ENCODE measurements at places on chromosomes 7 and 10.

DNA sequence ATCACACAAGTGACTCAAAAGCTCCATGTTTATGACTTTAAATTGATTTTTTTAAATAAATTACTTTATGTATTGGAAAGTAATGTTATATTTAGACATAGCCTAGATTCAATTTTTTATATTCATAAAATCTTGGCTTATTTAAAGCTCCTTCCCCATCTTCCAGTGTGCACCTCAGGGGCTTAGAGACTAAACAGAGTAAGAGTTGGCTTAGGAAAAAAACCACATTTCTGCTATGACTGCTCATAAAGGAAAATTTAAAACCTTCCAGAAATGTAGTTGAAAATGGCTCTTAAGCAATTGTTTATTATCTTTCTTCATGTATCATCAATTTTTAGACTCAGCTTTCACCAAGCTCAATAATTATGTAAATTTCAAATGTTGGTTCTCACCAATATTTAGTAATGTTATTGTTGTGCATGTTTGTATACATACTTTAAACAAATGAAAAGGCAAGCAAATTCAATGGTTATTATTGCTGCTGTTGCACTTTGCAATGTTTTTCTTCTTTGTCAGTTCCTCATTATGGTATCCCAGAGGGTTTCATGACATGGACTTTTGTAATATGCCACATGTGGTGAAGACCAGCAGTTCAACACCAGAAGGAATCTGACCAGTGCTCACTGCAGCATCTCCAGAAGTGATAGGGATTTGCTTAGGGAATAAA lies 700.1 kb upstream of the ANKRD30A start:
- DNase-seq, result no peak

- DNase-seq, result no peak
Observed at GRCh38 chr10:77120012-77120411, 517.6 kb downstream of the KCNMA1 start.

DNA sequence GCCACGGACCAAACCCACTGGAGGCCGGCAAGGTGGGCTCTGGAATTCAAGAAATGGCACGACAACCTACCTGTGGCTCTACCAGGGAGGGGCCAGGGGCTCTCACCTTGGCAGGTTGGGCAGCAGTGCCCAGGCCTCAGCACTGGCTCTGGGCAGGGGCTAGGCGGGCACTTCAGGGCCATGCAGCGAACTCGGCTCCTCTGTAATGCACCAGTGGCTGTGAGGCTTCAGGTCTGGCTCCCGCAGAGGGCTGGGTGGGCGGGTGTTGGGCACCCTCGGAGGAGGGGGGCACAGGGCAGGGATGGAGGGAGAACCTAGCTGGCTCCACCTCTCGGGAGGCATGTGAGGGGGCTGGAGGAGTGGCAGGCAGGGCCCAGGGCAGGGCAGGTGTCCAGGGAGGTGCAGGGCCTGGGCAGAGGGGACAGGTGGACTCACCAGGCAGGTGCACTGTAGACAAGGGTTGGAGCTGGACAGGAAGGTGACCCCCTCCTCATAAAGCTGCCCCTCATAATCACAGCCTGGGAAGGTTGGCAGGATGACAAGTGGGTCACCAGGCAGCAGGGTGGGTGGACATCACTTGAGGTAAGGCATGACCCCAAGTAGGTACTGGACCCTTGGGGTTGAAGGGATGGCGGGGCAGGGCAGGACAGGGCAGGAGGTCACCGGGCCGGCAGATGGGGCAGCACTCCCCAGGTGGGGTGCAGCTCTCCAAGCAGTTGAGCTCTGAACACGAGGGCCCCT lies 6.7 kb downstream of the KCP start:
- no peak for DNase-seq

DNA sequence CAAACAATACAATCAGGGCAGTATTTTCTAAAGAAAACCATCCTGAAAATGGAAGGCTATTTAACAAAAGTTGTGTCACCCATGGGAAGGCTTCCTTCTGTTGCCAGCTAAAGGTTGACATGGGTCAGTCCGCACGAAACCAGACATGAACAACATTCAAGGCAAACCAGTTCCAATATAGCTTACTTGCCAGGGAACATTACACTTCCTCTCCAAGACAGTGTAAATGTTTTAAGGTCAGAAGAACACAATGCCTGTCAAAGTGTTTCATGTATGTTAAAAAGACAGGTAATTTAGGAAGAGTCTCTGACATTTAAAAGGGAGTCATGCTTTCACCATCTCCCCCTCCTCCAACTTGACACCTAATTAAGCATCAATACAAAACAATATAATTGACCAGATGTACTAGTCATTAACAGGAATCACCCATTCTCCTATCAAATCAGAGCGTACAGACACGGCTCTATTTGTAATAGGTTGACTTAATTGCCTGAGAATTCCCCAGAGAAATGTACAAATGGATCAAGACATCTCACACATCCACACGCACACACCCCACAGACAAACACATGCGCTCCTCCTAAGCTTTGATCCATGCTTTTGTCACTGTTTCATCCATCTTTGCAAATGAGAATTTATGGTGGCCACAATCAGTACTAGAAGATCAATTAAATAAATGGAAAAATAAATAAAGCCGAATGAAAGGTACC lies 69.5 kb downstream of the CACNA2D1 start:
- DNase-seq, result no peak

DNA sequence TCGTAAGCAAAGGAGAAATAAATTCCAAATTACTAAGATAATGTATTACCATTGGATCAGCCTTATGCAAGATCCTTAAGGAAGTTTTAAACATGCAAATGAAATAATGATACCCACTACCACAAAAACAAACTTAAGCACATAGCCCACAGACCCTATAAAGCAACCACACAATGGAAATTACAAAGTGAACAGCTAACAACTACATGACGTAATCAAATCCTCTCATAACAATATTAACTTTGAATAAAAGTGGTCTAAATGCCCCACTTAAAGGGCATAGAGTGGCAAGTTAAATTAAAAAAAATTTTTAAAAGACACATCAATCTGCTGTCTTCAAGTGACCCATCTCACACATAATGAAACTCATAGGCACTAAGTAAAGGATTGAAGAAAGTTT lies 397.3 kb upstream of the SEMA3A start:
- DNase-seq, result no peak

GRCh38 chr10:7649673-7650300 lies 17.0 kb downstream of the ITIH5 start:
- no peak for DNase-seq

- no peak for DNase-seq
Observed at GRCh38 chr10:62761115-62761514, 43.4 kb upstream of the ADO start.

- no peak for DNase-seq
Observed at GRCh38 chr10:128411643-128412042, 285.4 kb upstream of the MKI67 start.

- DNase-seq, result no peak
Observed at GRCh38 chr7:151840088-151840910, 36.6 kb downstream of the PRKAG2 start.

- no peak for DNase-seq
Observed at GRCh38 chr10:7593063-7593462, 73.7 kb downstream of the ITIH5 start.

DNA sequence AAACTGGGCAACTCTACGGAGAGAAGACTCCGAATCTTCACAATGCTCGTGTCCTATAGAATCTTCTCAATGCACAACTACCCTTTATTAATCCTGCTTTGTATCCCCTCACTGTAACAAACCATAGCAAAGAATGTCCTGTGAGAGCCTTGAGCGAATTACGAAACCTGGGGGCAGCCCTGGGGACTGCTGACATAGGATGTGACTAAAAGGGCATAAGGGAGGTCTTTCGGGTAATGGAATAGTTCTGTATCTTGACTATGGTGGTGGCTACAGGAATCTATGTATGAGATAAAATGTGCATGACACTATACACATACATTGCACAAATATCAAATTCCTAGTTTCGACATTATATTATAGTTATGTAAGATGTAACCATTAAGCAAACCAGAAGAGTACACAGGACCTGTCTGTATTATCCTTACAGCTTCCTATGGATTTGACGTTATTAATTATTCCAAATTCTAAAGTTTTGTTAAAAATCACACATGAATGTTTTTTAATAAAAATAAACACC lies 162.5 kb upstream of the KCTD7 start:
- DNase-seq, result no peak

DNA sequence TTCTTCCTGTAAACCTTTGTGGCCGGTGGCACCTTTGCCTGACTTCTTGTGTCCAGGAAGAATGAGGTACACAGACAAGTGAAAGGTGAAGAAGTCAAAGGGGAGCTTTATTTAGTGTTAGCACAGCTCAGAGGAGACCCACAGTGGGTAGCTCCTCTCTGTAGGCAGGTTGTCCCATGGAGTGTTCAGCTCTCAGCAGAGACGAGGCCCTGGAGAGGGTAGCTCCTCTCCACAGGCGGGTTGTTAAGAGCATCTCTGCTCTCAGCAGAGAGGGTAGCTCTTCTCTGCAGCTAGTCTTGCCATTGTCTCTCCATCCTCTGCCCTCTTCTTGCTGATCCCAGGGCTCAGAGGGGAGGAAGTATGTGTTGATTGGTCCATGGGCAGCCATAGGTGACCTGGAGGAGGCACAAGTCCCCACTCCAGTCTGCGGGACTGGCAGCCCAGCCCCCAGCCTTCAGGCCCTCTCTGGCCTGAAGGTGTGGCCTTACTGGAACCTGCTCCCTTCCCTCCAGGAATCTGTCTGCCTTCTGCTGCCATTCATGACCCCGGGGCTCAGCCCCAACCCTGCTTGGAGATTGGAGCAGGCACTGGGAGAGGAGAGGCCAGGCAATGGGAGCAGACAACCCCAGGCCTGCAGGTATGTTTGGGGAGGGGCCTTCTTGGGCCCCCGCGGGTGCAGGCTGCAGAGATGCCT lies 24.5 kb downstream of the HHEX start:
- no peak for DNase-seq

- DNase-seq, result no peak
Observed at GRCh38 chr10:60573336-60573735, 183.7 kb upstream of the ANK3 start.

DNA sequence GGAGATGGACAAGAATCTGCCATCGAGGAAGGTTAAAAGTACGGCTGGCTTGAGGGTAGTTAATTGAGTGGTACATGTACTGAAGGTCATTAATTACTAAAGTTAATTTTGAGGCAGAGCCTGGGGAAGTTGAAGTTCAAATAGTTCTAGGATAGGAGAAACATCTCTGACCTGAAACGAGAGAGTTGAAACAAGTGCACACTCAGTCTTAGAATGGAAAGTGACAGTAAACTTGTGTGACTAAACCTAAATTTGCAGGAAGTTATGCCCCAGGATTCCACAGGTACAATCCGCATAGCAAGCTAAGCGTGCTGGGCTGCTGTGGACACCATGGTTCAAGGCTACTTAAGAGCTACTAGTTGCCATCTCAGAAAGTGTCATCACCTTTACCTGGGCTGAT lies 209.9 kb downstream of the CHCHD3 start:
- no peak for DNase-seq

DNA sequence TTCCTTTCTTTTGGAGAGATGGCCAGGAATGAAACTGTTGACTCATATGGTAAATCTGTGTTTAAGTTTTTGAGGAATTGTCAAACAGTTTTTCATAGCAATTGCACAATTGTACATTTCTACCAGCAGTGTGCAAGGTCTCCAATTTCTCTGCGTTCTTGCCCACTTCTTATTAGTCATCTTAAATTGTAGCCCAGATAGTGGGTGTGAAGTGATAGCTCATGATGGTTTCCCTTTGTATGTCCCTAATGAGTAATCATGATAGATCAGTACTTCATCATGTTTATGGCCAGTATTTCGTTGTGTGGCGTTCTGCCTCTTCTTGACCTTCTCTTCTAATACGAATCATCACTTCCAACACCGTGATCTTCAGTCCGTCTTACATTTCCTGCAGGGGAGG lies 136.3 kb downstream of the DOCK1 start:
- no peak for DNase-seq

DNA sequence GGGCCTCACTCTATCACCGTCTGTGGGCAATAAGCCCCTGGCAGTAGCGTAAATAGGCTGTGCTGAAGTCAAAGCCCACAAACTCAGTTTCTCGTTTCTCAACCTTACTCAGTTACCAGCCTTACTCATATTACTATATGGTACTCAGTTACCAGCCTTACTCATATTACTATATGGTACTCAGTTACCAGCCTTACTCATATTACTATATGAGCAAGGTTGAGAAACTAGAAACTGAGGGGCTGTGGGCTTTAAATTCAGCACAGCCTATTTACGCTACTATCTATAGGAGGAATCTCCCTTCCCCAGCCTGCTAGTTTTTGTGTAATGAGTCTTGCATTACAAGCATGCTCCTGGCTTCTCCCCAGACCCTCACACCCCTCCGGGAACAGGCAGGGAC lies 35.4 kb downstream of the CCDC3 start:
- DNase-seq, result no peak

DNA sequence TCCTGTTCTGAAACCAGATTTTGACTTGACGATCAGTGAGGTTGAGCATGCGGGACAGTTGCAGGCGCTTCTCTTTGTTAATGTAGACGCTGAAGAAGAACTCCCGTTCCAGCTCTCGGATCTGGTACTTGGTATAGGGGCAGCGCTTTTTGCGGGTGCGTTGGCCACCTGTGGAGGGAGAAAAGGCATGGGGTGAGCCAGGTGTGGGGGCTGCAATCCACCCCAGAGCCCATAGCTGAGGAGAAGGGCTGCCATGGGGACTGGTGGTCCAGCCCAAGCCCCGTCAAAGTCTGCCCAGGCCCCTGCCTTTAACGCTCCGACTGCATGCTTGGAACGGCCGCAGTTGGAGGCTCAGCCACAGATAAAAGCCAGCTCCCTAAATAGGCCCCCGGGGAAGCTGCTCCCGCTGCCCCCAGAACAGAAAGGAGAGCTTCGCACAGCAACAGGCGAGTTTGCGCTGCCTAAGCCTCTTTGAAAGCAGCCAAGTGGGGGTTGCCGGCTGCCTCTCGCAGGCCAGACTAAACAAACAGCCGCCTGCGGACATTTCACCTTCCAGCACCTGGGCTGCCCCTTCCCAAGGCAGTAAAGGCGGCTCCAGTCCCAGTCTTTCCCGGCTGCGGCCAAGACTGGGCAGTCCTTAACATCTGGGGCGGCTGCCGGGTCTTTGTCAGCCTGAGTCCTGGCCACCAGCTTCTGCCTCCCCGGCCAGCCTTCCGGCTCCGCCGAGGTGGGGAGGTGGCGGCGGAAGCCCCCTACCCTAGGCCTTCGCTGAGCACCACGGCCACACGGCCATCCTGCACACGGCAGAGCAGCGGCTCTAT lies 2.0 kb downstream of the HOXA11 start:
- peak; percentile 64 for DNase-seq

- DNase-seq, result peak; percentile 91
Observed at GRCh38 chr10:102643336-102644065, 778 bp upstream of the TRIM8 start.

DNA sequence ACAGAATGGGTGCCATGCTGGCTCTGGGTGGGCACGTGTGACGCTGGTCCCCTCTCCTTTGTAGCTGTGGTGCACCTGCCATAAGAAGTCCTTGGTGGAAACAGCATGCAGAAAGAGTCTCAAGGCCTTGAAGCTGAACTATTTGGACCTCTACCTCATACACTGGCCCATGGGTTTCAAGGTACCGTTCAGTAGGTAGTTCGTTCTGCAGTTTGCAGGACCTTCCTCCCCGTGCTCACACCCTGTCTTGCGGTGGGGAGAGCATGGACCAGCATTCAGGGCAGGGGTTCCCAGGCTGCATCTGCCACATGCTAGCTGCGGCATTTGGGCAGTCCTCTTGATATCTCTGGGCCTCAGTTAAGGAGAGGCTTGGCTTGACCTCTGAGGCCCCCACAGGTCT lies 7.3 kb downstream of the AKR1E2 start:
- DNase-seq, result no peak

- DNase-seq, result no peak
Observed at GRCh38 chr10:5559642-5560141, 34.9 kb downstream of the CALML3 start.

Data from suprapubic skin (tissue), 4 donors.